Stimulated activated CD4-positive, alpha-beta T cell treated with anti-CD3 and anti-CD28 coated beads, Interleukin-15, amount 100 ng/mL, for 24 hours (primary cell): ENCODE measurements at places on chromosomes 11 and 22.

GRCh38 chr11:128467610-128468041 is 119.7 kb downstream of the ETS1 start:
- DNase-seq, result peak; percentile 61

DNA sequence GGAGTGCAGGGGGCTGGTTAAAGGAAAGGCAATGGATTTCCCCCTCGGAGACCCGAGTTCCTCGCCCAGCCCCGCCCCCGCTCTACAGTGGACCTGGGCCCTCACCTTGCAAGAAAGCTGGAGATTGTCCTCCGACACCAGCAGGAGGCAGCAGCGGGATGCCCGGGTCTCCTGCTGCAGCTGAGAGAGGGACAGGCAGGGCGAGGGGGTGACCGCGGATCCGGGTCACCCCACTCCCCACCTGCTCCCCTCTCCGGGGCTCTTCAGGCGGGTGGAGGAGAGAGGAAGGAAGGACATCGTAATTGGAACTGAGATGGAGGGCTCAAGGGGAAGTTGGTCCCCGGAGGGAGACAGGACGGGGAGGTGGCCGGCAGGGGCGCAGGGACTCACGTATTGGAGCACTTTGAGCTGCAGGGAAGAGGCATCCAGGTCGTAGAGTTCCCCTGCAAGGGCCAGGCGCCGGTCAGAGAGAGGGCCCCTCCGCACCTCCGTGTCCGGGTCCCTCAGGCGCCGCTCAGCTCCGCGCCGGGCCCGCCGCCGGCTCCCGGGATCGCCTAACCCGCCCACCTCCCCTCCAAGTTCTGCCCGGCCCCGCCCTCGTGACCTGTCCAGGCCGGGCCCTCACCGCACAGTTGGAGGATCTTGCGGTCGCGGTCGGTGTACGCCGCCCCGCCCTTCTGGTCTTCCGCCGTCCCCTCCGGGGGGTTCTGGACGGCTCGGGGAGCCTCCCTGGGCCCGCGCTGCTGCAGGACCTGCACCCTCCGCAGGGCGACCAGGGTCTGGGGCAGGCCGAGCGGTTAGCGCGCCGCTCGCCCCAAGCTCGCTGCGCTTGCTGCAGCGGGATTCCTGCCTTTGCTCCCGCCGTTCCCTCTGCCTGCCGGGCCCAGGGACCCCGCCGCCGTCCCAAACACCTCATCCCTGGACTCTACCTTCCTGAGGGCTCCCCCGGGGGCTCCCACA is 84.1 kb downstream of the PDE2A start:
- DNase-seq, result peak; percentile 72

GRCh38 chr22:29266564-29267461 is 968 bp downstream of the RHBDD3 start:
- DNase-seq, result no peak

DNA sequence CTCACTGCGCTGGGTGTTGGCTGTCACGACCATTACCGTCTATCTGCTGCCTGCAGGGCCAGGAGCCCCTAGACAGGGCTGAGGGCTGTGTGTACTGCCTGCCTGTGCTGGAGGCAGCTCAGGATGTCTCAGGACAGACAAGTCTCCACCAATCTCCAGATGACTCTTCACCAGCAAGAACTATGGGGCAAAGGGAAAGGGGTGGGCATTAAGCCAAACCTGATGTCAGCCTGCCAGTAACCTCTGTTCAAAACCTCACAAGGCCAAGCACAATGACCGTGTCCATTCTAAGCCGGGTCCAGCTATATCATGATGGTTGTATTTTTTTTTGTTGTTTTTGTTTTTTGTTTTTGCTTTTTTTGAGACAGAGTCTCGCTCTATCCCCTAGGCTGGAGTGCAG is 31.6 kb downstream of the MAFF start:
- no peak for DNase-seq
